ENCODE measurements at places on chromosomes 5 and 9.

- no peak for DNase-seq
Observed at GRCh38 chr9:33443464-33444154, 3.8 kb downstream of the AQP3 start.

DNA sequence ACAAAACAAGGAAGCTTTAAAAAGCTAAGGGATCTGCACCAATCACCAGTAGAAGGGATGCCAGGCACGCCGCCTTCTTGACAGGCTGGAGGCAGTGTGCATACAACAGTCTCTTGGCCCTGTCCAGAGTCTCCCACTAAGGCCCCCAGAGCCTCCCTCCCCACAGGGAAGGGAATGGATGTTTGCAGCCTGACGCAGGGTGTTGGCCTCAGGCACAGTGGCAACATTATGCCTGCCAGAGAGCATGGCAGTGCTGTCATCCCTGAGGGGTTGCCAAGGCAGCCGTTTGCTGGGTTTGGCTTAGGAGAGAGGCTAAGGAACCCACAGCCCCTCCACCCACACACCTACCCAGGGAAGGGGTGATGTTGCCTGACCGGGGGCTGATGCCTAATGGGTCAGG lies 4.8 kb downstream of the HBEGF start:
- no peak for DNase-seq

- DNase-seq = no peak
Observed at GRCh38 chr5:53784596-53784995, 224.2 kb downstream of the NDUFS4 start.

GRCh38 chr5:15021266-15022046 lies 149.9 kb upstream of the ANKH start:
- DNase-seq = peak; percentile 13

GRCh38 chr9:137365056-137365455 lies 57.9 kb downstream of the EXD3 start:
- DNase-seq = no peak

- DNase-seq = peak; percentile 47
Observed at GRCh38 chr5:148991566-148991965, 71.3 kb downstream of the SH3TC2 start.

- DNase-seq = no peak
Observed at GRCh38 chr9:4620881-4621555, 41.1 kb upstream of the PLPP6 start.

DNA sequence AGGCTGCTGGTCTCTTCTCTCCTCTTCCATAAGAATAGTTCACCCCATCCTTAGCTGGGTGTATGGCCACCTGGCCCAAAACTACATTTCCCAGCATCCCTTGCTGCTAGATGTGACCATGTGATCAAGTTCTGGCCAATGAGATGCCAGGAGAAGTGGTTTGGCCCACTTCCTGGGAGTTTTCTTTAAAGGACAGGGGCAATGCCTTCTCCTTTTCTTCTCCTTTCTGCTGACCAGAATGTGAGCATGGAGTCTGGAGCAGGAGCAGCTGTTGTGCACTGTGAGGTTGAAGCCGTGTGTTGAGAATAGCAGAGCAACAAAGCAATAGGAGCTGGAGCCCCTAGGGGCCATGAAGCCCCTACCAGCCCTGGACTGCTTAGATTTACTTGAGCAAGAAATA lies 36.8 kb downstream of the C9orf50 start:
- peak; percentile 64 for DNase-seq

GRCh38 chr5:154312576-154312975 lies 122.0 kb downstream of the GALNT10 start:
- peak; percentile 33 for DNase-seq

DNA sequence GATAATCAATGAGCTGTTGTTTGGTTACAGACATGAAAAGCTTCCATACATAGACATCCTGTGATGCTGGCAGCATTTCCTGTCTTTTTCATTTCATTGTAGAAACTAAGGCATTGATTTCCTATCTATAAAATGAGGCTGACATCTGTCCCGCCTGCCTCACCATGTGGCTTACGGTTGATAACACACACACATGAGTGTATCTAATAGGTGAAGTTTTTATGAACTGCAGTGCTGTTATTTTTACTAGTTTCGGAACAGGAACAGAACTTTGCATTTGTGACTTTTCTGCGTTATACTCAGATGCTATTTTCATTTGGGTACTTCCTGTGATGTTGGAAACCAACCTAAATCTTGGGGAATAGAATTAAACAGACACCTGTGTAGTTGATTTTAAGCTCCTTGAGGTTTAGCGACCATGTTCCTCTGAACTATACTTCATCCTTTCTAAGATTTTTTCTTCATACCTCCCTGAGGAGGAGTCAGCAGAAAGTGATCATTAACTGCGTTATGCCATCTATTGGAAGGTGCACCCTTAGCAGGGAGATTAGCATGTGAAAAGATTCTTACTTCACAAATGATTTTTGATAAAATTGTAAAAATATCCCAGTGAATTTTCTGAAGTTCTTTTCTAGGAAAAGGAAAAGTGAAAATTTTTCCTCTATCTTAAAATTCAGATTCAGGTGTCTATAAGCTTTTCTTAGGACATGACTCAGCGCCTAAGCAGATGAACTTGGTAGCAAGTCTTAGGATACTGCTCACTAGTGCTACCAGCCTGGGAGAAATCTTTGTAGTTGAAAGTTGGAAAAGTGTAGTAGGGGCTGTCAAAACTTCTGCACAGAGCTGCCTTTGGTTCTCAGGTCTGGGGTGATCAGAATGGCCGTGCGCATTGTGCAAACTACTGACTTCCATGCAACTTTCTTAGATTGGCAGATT lies 134.5 kb downstream of the TRIO start:
- DNase-seq = no peak

- peak; percentile 47 for DNase-seq
Observed at GRCh38 chr5:79074641-79075040, 5.1 kb downstream of the BHMT2 start.

DNA sequence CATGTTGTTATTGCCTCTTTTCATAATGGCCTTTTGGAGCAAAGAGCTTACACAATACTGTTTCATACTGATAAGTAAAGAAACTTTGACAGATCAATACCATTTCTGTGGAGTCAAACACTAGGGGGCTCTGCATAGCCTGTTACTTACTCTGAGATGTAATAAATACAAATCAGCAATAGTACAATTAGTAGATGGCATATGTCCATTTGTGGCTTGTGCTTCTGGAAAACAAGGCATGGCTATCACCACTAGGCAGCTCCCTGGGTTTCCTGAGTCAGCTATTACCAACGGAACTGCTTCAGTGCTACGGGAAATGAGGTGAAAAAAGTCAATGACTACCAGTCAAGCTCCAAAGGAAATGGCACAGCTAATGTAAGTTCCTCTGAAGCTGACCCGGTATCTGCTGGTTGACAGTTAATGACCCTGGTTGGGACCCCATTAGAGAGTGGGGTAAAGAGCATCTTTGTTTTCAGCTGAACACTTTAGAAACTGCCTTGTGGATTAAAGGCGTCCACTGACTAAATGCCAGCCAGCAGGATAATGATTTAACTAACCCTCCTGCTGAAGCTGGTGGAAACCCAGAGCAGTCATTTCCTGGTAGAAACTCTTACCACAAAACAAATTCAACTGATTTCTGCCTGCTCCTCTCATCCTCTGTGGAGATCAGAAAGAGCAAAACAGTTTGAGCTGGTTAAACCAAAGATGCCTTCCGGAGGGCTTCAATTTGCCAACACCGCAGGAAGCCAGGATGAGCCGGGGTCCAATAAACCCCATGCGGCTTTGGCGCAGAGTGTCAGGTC lies 69.0 kb upstream of the FAM169A start:
- peak; percentile 73 for DNase-seq

DNA sequence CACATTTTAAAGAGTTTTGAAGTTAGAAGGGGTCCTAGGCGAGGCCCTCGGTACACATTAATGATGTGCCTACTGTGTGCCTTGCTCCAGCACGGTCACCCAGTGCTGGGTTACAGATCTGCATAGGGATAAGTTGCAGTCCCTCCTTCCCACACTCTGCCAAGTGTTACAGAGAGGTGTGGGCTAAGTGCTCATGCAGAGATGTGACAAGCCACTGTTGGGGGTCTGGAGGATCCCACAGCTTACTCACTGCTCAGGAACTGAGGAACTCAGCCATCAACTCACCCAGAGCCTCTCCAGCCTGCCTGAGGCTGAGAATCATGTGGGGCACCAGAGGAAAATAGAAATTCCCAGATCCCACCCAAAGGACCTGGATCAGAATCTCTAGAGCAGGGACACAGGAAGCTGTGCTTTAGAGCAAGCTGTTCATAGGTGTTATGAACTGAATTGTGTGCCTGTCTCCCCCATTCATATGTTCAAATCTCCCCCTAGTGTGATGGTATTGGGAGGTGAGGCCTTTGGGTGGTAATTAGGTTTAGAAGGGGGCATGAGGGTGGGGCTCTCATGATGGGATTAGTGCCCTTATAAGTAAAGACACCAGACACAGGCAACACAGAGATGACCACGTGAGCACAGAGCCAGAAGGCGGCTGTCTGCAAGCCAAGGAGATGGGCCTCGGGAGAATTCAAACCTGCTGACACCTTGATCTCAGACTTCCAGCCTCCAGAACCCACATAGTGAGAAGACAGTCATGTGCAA lies 164.1 kb downstream of the HSD17B3 start:
- peak; percentile 18 for DNase-seq

GRCh38 chr5:151212406-151212798 lies 11.5 kb downstream of the CCDC69 start:
- DNase-seq = no peak

GRCh38 chr5:67844924-67845323 lies 370.6 kb upstream of the PIK3R1 start:
- no peak for DNase-seq

GRCh38 chr5:33091571-33092363 lies 349.0 kb upstream of the TARS1 start:
- DNase-seq = peak; percentile 91

DNA sequence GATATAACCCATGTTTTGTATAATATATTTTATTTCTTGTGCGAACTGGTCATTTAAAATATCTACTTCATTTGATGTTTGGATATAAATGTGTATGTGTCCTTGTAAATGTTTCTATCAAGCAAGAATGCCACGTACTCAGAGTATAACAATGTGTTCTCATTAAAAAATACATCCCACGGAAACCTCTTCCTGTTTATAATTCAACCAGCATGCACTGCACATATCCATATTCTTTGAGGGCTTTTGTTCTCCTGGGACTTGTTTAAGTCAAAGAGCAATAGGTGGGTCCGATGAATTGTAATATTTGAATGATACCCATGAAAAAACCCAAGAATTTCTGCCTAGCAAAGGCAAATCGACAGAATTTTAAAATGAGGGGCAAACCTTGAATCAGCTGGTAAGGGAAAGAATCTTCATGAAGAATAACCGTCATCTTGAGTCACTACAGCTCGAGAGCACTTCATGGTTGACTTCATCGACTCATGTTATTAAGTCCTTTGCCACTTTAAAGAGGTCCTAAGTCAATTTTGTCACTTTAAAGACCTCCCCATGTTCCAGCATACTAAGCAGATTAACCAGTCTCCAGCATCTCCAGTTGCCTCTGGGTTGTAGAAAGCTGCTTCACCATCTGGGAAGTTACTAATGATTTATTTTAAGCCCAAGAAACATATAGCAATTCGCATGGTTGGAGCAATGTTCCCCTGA lies 80.6 kb downstream of the NPR3 start:
- DNase-seq = peak; percentile 26

GRCh38 chr9:136985027-136985602 lies 2.3 kb downstream of the LCNL1 start:
- no peak for DNase-seq

DNA sequence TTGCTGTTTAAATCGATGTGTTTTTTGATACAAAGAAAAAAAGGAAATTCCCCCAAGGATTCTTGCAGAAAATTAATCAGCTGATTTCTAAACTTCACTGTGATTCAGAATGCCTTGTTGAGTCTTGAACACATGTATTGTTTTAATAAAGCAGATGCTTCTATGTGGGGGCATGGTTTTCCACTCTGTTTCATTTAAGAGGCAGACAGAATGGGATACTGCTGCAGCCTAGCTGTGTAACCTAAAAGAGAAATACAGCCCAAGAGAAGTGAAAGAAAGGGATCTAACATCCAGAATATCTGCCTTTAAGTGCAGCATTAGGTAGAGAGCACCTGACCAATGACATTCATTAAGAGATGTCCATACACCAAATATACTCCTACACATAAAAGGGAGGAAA lies 365.1 kb upstream of the CCNH start:
- no peak for DNase-seq

GRCh38 chr5:98425640-98426039 lies 347.8 kb upstream of the RGMB start:
- no peak for DNase-seq

GRCh38 chr5:34524123-34524522 lies 132.0 kb upstream of the RAI14 start:
- DNase-seq = peak; percentile 77

- peak; percentile 84 for DNase-seq
Observed at GRCh38 chr5:32029261-32029660, 144.9 kb downstream of the GOLPH3 start.

DNA sequence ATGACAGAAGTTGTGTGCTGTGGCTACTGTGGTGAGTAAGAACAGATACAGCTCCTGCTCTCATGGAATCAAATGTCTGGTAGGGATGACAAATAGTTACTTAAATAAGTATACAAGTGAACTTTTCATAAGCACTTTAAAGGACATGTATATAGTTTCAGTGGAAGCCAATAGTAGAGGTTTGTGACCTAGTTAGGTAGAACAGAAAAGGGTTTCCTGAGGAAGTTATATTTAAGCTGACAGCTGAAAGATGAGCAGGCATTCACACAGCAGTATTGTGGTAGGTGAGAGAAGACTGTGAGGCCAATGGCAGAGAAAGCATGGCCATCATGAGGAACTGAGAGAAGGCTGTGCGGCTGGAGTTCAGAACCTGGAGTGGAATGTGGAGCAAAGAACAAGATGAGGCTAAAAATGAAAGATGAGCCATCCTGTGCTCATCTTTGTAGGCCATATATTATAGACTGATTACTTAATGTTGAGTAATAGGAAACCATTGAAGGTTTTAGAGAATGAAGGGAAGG lies 15.4 kb downstream of the FAM174A start:
- peak; percentile 71 for DNase-seq

- DNase-seq = no peak
Observed at GRCh38 chr5:107990881-107991810, 320.4 kb upstream of the EFNA5 start.

- no peak for DNase-seq
Observed at GRCh38 chr9:99118782-99119466, 14.0 kb downstream of the TGFBR1 start.
